ENCODE measurements at places on chromosomes 5 and 9.
A peak's percentile ranks its signal among the peaks of the same experiment; 100 is the strongest.

- DNase-seq, result no peak
Observed at GRCh38 chr9:37038302-37038942, 4.4 kb upstream of the PAX5 start.

DNA sequence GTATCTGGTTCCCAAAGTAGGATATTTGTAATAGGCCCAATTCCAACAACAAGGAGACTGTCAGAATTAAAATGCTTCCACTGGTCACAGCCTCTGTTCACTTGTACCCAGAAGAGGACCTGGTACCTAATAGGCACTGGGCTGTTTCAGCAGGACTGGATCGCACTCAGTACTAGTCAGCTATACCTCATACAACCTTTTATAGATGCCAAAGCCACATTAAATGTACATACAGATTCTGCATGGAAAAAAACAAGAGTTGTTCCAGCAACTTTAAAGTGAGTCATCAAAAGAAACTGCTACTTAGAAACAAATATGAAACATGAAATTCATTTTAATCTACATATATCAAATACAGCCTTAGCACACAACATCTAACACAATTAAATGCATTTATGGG lies 87.5 kb downstream of the GPR21 start:
- no peak for DNase-seq

GRCh38 chr5:127705120-127705892 lies 2.1 kb downstream of the CCDC192 start:
- no peak for DNase-seq

DNA sequence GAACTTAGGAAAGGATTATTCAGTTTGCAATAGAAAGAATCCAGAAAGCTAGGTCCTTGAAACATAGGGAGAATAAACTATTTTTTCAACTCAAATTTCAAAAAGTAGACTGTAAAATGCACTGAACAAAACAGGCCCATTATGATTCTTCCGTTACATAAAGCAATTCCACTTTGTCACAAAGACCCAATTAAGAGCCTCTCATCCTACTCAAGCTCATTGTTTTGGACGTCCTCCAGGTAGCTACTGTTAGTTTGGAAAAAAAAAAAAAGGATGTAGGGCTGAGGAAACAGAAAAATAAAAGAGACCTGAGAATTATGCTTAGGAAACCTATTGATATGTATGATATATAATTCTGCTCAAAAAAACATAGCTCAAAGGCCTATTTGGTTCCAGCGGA lies 74.0 kb downstream of the DIRAS2 start:
- DNase-seq, result no peak

- no peak for DNase-seq
Observed at GRCh38 chr5:142507531-142508372, 178.1 kb downstream of the FGF1 start.

GRCh38 chr5:157865781-157866180 lies 6.8 kb upstream of the CLINT1 start:
- DNase-seq, result no peak

- no peak for DNase-seq
Observed at GRCh38 chr5:110852053-110852452, 113.2 kb downstream of the SLC25A46 start.

- no peak for DNase-seq
Observed at GRCh38 chr9:133543772-133544467, 9.4 kb downstream of the ADAMTSL2 start.

- DNase-seq, result no peak
Observed at GRCh38 chr5:81779916-81780266, 29.0 kb upstream of the SSBP2 start.

DNA sequence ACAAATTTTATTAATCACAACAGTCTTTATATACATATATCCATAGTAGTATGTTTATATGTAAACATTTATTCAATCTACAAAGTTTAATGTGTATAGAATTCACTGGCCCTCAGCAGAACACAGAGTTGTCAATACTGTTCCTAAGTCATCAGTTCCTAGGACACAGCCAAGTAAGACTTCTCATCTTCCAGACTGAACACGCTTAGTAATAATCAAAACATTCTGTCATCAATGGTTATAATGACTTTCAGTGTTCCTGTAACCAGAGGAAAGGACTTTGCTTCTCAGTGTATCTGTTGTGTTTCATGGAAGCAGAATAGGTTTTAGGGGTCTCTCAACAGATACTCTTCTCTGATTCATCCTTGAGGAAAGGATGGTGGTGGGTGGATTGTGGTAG lies 82.2 kb downstream of the SMIM23 start:
- DNase-seq, result no peak

GRCh38 chr9:120713257-120714087 lies 798 bp downstream of the MEGF9 start:
- DNase-seq, result peak; percentile 30

DNA sequence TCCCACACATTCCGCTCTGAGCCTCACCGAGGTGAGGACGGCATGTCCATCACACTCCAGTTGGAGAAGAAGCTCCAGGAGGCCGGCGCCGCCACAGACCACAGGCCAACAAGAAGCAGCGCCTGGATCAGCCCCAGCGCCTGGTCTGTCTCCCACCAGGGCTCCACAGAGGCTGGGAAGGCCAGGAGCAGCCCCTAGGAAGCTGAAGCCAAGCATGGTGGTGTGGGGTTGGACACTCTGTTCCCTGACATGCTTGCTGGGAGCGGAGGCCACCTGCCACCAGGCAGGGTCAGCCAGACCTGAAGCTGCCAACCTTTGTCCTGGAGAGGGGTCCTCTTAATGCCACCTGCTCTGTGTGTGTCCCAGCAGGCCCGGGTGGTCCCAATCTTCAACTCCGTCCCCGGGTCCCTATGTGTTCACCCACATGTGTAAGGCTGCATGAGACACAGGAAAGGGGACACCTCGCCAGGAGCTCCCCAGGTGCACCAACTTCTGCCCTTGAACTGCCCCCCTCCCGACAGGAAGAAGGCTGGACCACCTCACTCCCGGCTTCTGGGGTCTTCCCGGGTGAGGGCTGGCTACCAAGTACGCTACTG lies 140.1 kb upstream of the PPP1R26 start:
- DNase-seq, result no peak

DNA sequence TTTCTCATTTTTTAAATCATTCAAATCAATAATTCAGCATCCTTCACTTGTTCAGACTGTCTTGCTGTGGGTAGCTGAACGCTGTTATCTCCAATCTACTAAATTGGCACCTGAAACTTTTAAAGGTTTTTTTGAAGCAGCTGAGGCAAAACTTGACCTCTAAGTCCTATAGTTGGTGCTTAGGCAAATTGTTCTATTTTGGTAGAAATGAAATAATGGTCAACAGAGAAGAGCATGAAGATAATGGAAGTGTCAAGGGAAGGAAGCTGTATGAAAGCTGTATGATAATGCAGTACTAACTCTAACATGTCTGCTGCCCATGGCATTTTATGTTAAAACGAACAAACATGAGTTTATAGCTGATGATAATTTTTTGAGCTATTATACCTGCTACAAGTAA lies 138.0 kb downstream of the GDNF start:
- no peak for DNase-seq

DNA sequence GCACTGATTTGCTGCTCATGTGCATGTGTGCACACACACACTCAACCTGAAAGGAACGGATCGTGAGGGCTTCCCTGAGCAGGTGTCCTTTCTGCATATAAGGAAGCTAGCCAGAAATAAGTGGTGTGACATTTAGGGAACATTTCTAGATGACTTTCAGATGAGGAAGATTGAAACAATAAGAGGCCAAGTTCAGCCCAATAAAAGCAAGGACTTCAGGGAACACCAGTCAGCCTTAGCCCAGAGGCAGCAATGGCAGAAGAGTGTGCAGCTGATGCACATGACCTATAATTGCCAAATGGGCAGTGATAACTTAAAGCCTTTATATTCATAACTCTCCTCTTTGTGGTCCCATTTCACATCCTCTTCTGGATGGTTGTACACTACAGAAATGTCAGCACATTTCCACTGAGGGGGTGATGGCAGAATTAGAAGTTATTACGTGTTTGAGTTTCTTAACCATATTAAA lies 255.5 kb downstream of the TRIM32 start:
- no peak for DNase-seq

DNA sequence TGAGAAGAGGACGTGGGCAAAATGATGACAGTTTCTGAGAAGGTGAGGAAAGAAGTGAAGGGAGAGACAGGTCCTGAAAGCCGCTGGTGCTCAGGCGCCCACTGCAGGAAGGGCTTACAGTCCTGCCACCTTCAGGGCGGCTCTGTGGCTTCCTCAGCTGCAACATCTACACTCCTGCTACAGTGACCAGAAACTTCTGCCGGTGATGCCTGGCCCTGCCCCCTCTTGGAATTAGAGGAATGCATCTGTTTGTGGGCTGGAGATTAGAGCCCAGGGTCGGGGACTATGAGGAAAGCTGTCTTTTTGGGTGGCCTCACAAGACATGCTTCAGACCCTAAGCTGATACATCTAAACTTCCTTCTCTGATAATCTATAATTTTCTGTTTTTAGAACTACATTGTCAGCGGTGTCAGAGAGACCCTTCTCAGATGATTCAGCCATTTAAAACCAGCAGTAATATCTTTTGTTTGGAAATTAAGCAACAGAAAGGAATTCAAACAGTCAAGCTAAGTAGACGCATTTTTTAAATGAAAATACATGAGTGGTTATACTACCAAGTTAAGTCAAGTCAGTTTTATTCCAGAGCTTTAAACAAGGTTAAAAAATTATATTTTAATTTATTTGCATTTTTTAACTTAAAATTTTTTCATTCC lies 30.4 kb downstream of the PRDM6 start:
- no peak for DNase-seq

DNA sequence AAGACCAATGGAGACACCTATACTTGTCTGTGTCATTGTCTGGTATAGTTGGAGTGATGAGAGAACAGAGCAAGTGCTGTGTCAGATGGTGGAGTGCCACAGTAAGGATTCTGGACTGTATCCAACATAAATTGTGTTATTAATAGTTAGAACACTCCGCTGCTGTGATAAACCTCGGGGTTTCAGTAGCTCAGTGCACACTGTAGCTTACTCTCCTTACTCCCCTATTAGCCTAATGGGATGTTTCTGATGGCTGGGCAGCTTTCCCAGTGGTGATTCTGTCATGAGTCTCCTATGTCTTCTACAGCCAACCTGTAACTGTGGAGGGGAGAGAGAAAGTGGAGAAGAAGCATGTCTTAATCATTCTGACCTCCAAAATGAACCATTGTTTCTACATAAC lies 127.6 kb upstream of the PTCH1 start:
- DNase-seq, result no peak

GRCh38 chr9:22041344-22041743 lies 32.2 kb upstream of the CDKN2B start:
- DNase-seq, result no peak

DNA sequence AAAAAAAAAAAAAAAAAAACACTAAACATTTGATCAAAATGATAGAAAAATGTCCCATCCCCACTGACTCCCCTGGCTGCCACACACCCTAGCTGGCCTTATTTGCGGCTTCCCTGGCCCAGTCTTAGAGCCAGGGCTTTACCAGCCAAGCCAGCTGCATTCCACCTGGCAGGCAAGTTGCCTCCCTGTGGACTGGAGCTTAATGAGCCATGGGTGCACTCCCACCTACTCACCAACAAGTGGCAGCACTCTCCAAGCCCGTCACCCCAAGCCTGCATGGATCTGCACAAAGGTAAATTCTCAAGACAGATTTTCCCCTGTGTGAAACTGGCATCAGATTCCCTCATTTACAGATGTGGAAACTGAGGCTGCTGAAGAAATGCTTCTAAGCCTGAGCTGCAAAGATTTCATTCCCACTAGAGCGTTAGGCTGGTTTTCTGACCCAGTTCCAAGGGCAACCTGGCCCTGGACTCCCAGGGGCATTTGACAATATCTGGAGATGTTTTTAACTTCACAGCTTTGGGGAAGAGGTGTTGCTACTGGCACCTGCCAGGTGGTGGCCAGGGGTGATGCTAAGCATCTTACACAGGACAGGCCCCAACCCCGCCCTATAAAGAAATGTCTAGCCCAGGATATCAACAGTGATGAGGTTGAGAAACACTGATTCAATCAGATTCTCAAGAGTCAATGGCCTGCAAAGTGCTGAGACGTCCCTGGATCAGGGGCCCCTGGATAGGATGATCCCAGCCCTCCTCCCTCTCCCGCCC lies 21.9 kb upstream of the VDAC1 start:
- DNase-seq, result no peak

DNA sequence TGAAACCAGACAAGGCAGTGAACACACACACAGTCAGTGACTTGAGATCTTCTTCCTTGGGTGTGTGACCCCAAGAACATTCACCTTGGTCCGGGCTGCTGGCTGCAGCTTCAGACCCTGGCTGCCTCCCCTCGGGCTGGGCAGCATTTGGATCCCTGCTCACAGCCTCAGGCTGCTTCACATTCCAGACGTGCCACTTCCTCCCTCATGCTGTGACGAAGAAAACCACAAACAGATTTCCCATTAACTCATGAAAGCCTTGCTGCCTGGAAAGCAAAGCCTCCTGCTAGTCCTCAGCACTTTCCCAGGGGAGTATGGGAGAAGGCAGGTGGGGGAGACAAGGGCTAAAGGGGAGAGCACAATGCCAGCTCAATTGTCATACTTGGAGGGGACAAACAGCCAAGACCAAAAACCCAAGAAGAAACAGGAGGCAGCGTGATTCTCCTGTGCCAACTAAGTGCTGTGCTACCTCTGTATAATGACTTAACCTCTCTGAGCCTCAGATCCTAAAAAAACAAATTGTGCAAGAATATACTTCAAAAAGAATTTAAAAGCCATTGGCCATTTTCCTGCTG lies 594.6 kb upstream of the BRINP1 start:
- DNase-seq, result no peak

- DNase-seq, result no peak
Observed at GRCh38 chr5:119131530-119132304, 60.8 kb downstream of the DMXL1 start.

DNA sequence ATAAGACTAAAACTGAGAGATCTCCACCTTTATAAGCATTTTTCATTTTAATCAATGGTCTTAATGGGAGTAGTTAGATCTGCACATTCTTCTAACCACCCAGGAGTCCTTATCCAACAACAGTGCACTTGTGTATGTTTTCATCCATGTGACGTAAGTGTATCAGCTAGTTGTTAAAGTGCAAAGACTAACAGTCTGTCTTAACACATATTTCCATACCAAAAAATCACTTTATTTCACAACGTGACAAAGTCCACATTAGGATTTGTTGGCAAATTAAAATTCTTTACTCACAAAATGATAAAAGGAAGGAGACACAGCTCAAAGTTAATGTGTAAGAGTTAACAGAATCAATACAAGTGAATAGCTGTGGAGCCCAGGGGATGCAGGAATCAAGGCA lies 1.9 kb upstream of the SMC2 start:
- DNase-seq, result no peak

DNA sequence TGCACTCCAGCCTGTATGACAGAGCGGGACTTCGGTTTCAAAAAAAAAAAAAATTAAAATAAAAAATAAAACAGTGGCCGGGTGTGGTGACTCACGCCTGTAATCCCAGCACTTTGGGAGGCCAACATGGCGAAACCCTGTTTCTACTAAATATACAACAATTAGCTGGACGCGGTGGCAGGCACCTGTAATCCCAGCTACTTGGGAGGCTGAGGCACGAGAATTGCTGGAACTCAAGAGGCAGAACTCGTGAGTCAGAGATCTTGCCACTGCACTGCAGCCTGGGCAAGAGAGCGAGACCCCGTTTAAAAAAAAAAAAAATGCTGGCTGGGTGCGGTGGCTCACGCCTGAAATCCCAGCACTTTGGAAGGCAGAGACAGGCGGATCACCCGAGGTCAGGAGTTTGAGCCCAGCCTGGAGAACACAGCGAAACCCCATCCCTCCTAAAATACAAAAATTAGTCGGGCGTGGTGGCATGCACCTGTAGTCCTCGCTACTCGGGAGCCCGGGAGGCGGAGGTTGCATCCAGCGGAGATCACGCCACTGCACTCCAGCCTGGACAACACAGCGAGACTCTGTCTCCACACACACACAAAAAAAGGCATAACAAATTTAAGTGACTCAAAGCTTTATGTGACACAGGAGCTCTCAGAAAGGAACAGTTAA lies 1.5 kb upstream of the NPM1 start:
- DNase-seq, result no peak
